Kidney tubule cell (primary cell): ENCODE measurements at places on chromosomes 11 and 22.

GRCh38 chr11:75639762-75640181, 29.1 kb downstream of the MAP6 start:
- DNase-seq: peak; percentile 68

- DNase-seq: no peak
Measured at GRCh38 chr11:35518766-35519165, 6.7 kb downstream of the PAMR1 start.

DNA sequence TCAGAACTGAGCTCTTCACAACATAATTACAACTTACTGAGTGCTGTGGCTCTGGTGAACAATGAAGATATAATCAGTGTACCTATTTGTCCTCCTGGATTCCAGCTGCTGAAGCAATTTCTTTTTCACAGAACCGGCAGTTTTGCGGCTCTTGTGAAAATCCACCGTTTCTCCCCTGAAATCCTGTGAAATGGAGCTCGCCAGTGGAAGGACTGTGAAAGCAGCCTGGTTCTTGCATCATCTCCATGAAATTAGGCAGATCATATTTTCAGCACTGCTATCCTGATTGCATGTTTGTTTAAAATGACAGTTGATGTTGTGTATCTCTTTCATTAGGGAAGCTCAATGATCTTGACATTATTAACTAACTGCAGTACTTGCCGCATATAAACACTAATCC, 120.2 kb upstream of the SNX19 start:
- no peak for DNase-seq

GRCh38 chr22:30045901-30046715, 34.2 kb upstream of the HORMAD2 start:
- DNase-seq: no peak

DNA sequence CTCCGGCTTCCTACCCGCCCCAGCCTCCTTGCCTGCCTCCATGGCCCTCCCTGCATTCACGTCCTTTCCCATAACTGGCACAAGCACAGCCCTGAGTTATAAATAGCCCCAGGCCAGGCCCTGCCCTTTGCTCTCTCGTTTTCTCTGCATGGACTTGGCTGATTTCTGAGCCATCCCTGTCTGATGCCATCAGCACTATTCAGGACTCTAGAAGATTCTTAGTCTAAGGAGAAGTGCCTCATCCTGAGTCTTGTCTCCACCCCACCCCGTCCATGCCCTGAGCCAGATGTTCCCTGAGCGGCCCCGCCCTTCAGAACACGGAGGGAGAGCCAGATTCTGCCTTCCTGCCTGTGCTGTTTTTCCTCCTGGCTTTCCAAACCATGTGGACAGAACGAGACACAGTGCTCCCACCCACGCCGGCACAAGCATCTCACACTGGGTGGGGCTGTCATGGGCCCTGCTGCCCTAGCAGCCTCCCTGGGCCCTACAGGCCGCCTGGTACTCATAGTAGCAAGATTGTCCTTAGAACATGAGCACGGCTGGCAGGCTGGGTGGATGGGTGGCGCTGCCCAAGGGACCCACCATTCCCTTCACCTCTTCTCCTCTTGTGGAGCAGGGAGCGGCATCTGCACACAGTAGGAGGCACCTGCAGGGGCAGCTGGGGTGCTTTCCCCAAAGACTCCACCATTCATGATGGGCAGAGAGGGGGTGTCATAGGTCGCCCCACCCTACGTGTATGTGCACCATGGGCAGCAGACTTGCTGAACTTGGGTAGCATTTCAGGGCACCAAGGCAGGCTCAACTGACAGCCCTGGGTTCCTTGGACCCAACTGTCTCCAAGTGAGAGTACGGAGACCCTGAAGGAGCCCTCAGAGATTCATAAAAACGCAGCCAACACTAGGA, 76.9 kb downstream of the BCR start:
- DNase-seq: no peak

DNA sequence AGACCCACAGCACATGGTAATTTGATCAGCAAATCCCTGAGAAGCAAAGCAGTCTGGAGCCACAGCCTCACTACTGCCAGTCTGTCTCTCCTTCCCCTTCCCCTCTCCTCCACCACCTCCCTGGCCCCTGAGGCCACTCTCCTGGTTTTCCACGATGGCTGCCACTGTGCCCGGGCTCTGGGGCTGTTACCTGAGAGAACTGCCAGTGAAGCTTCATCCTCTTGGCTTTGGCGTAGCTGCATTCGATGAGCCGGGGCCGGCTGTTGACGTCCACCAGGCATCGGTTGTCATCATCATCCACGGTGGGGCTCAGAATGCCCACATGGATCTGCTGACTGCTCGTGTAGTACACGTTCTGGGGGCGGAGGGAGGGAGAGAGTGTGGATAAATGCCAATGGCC, 60.2 kb downstream of the CSNK2A3 start:
- DNase-seq: no peak

DNA sequence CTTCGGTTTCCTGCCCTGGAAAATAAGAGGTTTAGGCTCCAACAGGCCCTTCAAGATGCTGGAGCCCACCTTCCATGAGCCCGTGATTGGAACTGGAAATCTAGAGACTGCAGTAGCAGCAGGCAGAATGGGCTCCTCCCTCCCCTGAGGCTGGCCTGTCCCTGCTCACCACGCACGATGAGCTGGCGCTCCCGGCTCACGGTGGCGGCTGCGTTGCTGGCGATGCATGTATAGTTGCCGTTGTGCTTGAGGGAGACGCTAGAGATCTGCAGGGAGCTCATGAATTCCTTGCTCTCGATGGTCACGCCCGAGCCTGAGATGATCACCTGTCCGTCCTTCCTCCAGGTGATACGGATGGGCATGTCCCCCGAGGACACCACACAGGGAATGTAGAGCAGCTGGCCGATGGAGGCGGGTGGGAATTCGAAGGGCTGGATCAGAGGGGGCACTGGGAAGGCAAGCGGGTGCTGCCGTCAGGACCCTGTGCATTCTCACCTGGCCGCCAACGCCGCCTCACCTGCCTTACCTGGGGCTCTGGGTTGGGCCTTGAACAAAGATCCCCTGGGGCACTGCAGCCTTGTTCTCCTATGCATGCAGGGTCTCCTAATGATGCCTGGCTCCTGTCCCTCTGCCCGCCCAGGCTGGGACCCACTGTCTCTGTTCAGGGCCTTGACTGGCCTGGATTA, 177.8 kb downstream of the CEP164 start:
- no peak for DNase-seq

- DNase-seq: no peak
Measured at GRCh38 chr11:85809191-85809590, 1.8 kb downstream of the SYTL2 start.

- no peak for DNase-seq
Measured at GRCh38 chr11:123069908-123070821, 8.2 kb upstream of the HSPA8 start.

GRCh38 chr11:85810871-85811611, at the start of gene SYTL2:
Gene SYTL2 (minus strand): TSS chr11:85811141. CDS start chr11:85757725, 53,416 bp downstream.
- peak; percentile 81 for DNase-seq

- DNase-seq: peak; percentile 68
Measured at GRCh38 chr11:113681711-113682413, 24.2 kb downstream of the TMPRSS5 start.

DNA sequence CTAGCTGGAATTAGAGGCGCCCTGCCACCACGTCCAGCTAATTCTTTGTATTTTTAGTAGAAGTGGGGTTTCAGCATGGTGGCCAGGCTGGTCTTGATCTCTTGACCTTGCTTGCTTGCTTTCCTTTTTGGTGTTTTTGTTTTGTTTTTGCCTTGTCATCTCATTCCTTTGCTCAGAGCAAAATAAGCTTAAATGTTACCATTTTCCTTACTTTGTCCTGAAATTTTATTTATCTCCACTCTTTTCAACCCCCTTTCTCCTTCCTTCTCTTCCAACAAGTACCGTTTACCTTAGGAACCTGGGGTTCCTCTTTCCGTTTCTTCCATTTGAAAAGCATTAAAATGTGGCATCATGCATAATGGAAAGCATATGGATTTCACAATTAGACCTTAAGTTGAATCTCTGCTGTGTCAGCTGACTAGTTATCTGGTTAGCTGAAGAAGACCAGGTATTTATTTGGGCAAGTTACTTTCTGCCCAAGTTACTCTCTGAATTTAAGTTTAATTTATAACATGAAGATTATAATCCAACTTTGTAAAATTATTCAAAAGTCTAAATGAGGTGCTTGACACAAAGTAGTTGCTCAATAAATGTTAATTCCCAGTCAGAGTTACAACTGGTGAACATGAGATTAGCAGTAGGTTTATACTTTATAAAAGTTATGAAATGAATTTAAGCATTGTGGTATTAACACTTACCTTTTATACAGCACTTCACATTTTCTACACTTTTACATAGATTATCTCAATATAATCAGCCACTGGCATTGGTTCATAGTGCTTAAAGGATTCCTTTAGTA, 69.7 kb downstream of the PRMT3 start:
- DNase-seq: no peak

- DNase-seq: peak; percentile 16
Measured at GRCh38 chr22:37824674-37825641, 1.8 kb downstream of the GALR3 start.
